ENCODE measurements at places on chromosomes 16 and 17. TPM values are rescaled to one million over a fixed set of nuclear protein-coding genes. Genes with fewer than 3 reads are reported as not detected.

STXBP4 gene
- 5.1 TPM for total RNA-seq

HNF1B gene
- 21.9 TPM for total RNA-seq

ABCC6 gene
- 4.8 TPM for total RNA-seq

NPIPB13 gene
- 4.0 TPM for total RNA-seq

MT1B gene
- total RNA-seq, result not detected

ADAD2 gene
- not detected for total RNA-seq

PLD6 gene
- 0.92 TPM for total RNA-seq

OTOA gene
- total RNA-seq, result not detected

CSH2 gene
- total RNA-seq, result not detected

RBFOX1 gene
- total RNA-seq, result not detected

CDRT15L2 gene
- not detected for total RNA-seq

CORO7 gene
- total RNA-seq, result 35.5 TPM

KRTAP4-1 gene
- not detected for total RNA-seq

UTS2R gene
- total RNA-seq, result not detected

CACNG1 gene
- not detected for total RNA-seq

IL21R gene
- total RNA-seq, result 0.29 TPM

TBC1D10B gene
- total RNA-seq, result 53.6 TPM

C16orf96 gene
- total RNA-seq, result not detected

DNAI2 gene
- not detected for total RNA-seq

GPR179 gene
- total RNA-seq, result not detected

TBC1D3B gene
- total RNA-seq, result not detected

TEX19 gene
- not detected for total RNA-seq

CDRT15 gene
- not detected for total RNA-seq

ZNF207 gene
- total RNA-seq, result 108 TPM

SPATA22 gene
- 0.07 TPM for total RNA-seq

CD300A gene
- not detected for total RNA-seq

TEX14 gene
- total RNA-seq, result not detected

MT1H gene
- 15.4 TPM for total RNA-seq

MSLN gene
- 8.2 TPM for total RNA-seq

MGRN1 gene
- total RNA-seq, result 40.6 TPM

SLC9A5 gene
- total RNA-seq, result 0.14 TPM

CANT1 gene
- total RNA-seq, result 50.9 TPM

RAB11FIP4 gene
- total RNA-seq, result 9.1 TPM

ITGA3 gene
- total RNA-seq, result 668 TPM

NPIPB8 gene
- total RNA-seq, result not detected

MPP2 gene
- 14.1 TPM for total RNA-seq

EXOC3L1 gene
- total RNA-seq, result not detected
